Thyroid gland (tissue), 4 donors: ENCODE measurements at places on chromosomes 13 and 19. TPM values are rescaled to one million over a fixed set of nuclear protein-coding genes. Genes with fewer than 3 reads are reported as not detected.

GRCh38 chr13:37136187-37136586 is 30.7 kb upstream of the CSNK1A1L start:
- no peaks in the 10 kb centered on the region for H3K4me1 ChIP-seq
- no peaks in the 10 kb centered on the region for H3K27me3 ChIP-seq
- no peaks in the 10 kb centered on the region for H3K36me3 ChIP-seq
- no peak for DNase-seq
- no peak overlapping the region for H3K4me3 ChIP-seq

GRCh38 chr13:21744149-21744548 is 73.3 kb downstream of the FGF9 start:
- no peaks in the 10 kb centered on the region for H3K36me3 ChIP-seq
- H3K4me1 ChIP-seq: no peaks in the 10 kb centered on the region
- H3K4me3 ChIP-seq: no peak overlapping the region
- DNase-seq: no peak
- no peaks in the 10 kb centered on the region for H3K27me3 ChIP-seq

GRCh38 chr13:30559274-30559673 is 58.4 kb upstream of the USPL1 start:
- no peaks in the 10 kb centered on the region for H3K4me1 ChIP-seq
- no peaks in the 10 kb centered on the region for H3K27me3 ChIP-seq
- no peaks in the 10 kb centered on the region for H3K36me3 ChIP-seq
- H3K27ac ChIP-seq: no peak overlapping the region

- no peak overlapping the region for H3K27ac ChIP-seq
- DNase-seq: peak; percentile 87
- no peaks in the 10 kb centered on the region for H3K36me3 ChIP-seq
- H3K4me1 ChIP-seq: peaks cover 29% of the 10 kb centered on the region
- H3K4me3 ChIP-seq: no peak overlapping the region
Observed at GRCh38 chr19:1040476-1041271, 767 bp downstream of the ABCA7 start.

Gene HIPK4
- not detected for total RNA-seq

Gene HRC
- 1.6 TPM for total RNA-seq

DNA sequence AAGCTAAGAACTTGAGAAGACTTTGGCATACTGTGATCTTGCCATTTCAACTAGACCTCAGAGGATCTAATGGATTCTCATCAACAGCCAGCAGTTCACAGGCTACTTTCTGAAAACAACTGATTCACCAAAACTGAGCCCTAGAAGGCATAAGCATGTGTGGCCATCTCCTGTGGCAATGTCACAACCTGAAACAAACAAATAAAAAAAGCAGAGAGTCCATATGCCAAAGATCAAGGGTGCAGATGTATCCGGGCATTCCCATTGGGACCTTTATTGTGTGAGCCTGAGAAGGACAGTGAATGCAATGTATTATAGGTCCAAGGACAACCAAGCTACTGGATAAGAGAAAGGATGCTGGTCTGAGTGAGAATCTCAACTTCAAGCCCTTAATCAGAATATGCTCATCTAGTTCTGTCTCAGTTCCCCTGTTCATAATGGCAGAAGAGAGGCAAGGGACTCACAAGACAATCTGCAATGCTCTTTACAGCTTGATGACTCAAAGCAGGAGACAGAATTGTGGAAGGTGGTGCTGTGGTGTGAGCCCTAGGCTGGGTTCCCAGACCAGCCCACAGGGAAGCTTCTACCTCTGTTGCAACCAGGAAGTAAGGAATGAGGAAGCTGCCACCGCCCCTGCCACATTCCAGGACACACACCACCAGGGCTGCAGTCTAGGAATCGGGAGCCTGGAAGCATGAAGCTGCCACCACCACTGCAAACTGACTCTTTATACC is 133.7 kb downstream of the RAP2A start:
- H3K27me3 ChIP-seq: no peaks in the 10 kb centered on the region
- no peak overlapping the region for H3K4me3 ChIP-seq
- H3K4me1 ChIP-seq: peaks cover 4% of the 10 kb centered on the region
- peak; percentile 9 for DNase-seq

GRCh38 chr13:48839171-48839570 is 136.5 kb upstream of the FNDC3A start:
- no peak for DNase-seq
- no peaks in the 10 kb centered on the region for H3K36me3 ChIP-seq
- no peak overlapping the region for H3K27ac ChIP-seq
- no peak overlapping the region for H3K4me3 ChIP-seq

Gene MEDAG
- total RNA-seq: 58.7 TPM

Gene C19orf33
- 26.3 TPM for total RNA-seq

- no peaks in the 10 kb centered on the region for H3K4me1 ChIP-seq
- no peak overlapping the region for H3K27ac ChIP-seq
- no peak overlapping the region for H3K4me3 ChIP-seq
- H3K27me3 ChIP-seq: no peaks in the 10 kb centered on the region
- H3K36me3 ChIP-seq: no peaks in the 10 kb centered on the region
Observed at GRCh38 chr13:97621631-97622030, 187.7 kb downstream of the RAP2A start.

- no peak for DNase-seq
- no peaks in the 10 kb centered on the region for H3K4me1 ChIP-seq
- H3K27me3 ChIP-seq: no peaks in the 10 kb centered on the region
- H3K4me3 ChIP-seq: no peak overlapping the region
- no peak overlapping the region for H3K27ac ChIP-seq
Observed at GRCh38 chr19:30630289-30631032, 258.3 kb downstream of the ZNF536 start.

GRCh38 chr19:54661846-54662481 is 821 bp upstream of the LILRB4 start:
- H3K27me3 ChIP-seq: no peaks in the 10 kb centered on the region
- H3K36me3 ChIP-seq: no peaks in the 10 kb centered on the region
- DNase-seq: no peak

- no peaks in the 10 kb centered on the region for H3K27me3 ChIP-seq
- DNase-seq: no peak
- H3K4me3 ChIP-seq: no peak overlapping the region
Observed at GRCh38 chr13:97310809-97311436, 88.8 kb downstream of the MBNL2 start.

Gene NUDT19
- 7.9 TPM for total RNA-seq

DNA sequence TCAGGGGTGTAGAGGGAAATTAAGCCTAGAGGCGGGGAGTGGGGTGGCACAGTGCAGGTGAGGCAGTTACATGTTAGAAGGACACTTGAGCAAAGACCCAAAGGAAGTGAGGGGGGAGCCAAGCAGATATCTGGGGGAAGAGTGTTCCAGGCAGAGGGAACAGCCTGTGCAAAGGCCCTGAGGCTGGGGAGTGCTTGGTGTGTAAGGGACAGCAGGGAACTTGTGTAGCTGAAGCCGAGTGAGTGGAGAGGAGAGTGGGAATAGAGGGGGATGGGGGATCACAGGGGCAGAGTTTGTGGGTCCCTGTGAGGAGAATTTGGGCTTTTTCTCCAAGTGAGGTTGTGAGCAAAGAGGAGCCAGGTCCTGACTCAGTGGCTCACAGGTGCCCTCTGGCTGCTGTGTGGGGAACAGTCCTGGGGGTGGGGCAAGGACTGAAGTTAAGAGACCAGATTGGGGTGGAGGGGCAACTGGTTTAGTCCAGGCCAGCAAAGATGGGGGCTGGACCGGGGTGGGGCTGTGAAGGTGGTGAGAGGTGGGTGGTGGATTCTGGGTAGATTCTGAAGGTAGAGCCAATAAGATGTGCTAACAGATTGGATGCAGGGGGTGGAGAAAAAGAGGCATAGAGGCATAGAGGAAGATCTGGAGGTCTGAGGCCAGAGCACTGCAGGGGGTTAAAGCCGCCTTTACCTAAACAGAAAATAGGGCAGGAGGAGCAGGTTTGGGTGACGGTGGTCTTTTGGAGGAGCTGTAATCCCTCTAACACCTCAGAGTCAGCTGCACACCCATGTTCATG is 75.3 kb downstream of the CACNA1A start:
- no peaks in the 10 kb centered on the region for H3K36me3 ChIP-seq
- H3K4me1 ChIP-seq: no peaks in the 10 kb centered on the region
- H3K4me3 ChIP-seq: no peak overlapping the region
- H3K27me3 ChIP-seq: no peaks in the 10 kb centered on the region

DNA sequence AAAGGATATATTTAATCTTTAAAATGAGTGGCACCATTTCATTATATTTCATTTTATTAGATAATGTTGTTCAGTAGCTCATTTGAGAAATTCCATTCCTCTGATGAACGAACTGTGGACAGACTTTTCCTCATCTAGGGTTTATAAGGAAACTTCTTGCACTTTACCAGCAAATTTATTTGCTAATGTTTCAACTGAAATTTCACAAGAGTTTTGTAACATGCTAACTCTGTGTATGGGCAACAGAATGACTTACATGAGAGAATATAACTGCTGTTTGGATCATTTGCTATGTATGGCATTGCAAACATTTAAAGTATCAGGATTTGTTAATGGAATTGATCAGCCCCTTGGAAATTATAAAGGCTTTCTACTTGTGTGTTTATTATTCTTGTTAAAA is 3.7 kb upstream of the IRS2 start:
- no peak overlapping the region for H3K4me3 ChIP-seq
- DNase-seq: no peak
- no peaks in the 10 kb centered on the region for H3K36me3 ChIP-seq
- no peak overlapping the region for H3K27ac ChIP-seq
- peaks cover 5% of the 10 kb centered on the region for H3K4me1 ChIP-seq
- no peaks in the 10 kb centered on the region for H3K27me3 ChIP-seq
